ENCODE measurements at places on chromosomes 3 and 15.

DNA sequence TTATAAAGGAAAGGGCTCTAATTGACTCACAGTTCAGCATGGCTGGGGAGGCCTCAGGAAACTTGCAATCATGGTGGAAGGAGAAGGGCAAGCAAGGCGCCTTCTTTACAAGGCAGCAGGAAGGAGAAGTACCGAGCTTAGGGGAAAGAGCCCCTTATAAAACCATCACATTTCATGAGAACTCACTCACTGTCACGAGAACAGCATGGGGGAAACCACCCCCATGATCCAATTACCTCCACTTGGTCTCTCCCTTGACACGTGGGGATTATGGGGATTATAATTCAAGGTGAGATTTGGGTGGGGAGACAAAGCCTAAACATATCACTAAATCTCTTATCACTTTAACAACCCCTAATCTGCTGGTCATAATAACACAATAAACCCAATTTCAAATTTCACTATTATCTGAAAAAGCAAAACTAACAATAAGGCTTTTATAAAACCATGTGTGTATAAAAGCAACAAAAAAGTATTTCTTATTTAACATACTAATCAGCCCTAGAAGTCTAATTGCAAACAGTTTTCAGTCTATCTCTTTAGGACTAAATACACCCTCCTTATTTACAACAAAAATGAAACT is 43.2 kb downstream of the SCAPER start:
- no peak for DNase-seq

DNA sequence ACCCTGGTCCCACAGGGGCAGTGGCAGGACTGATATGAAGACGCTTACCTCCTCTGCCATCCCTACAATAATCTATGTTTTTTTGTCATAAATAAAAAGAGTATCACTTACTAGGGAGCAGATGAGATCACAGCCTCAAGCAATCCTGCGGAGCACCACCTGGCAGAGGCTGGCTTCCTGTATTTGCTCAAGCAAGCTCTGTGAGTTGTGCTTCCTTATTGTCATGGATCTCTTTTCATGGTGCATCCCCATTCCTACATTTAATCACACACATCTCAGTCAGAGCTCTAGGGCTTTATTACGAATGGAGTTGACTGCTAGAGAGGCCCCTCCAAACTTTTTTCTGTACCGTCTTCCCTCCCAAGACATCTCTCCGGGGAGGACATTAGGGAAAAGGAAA is 186.0 kb downstream of the UBE2E2 start:
- no peak for DNase-seq

- DNase-seq = no peak
These were observed 69.4 kb upstream of the ALDH1A3 start for GRCh38 chr15:100810229-100810628.

- DNase-seq = peak; percentile 20
These were observed 422.5 kb upstream of the CDIN1 start for GRCh38 chr15:36156879-36157427.

DNA sequence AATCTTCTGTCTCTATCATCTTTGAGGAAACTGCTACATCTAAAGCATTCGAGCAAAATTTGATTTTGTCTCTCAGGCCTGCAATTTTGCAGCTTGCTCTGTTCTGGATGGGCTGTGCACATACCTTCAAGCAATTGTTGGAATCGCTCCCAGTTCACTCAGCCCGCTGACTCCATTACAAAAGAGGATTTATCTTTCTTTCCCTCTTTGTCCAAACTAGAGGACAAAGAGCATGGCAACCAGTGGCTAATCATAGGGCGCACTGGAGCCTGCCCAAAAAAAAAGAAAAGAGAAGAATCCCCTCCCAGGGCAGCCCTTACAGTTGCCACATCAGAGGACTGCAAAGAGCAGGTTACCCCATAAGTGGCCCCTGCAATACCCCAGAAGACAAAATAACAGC is 49.0 kb upstream of the DUT start:
- DNase-seq = no peak

- DNase-seq = no peak
These were observed 445.7 kb upstream of the CDIN1 start for GRCh38 chr15:36133742-36134141.

Measured in HS-27A (cell line).